Activated naive CD8-positive, alpha-beta T cell treated with anti-CD3 and anti-CD28 coated beads, Interleukin-2, amount 50 U/mL, for 24 hours (primary cell): ENCODE measurements at places on chromosomes 1 and 21.

DNA sequence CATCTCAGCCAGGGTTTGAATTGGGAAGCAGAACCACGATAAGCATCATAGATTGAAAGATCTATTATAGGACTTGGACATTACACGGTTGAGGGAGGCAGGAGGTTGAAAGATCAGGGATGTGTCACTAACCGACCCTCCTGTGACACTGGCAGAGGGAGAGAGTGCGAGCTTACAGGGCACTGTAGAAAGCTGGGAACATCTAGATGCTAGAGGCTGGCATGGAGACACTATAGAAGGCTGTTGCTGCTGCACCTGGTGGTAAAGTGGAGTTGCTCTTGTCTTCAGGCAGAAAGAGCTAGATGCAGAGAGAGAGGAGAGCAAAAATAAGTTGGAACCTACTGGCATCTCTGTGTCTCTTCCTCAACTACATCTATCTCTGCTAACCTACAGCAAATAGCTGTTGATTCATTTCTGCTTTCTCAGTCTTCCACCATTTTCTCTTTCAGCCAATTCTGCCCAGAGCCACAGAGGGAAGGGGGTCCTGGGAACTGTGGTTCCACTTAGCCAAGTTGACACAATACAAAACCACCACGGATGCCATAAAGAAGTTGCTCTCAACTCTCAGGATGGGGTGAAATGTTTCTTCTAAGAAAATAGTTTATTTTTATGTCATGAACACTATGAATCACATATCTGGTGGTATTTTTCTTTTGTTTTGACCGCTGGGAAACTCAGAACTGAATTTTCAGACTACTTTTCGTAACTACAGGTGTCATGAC lies 155.9 kb downstream of the ZNF281 start:
- DNase-seq: no peak

DNA sequence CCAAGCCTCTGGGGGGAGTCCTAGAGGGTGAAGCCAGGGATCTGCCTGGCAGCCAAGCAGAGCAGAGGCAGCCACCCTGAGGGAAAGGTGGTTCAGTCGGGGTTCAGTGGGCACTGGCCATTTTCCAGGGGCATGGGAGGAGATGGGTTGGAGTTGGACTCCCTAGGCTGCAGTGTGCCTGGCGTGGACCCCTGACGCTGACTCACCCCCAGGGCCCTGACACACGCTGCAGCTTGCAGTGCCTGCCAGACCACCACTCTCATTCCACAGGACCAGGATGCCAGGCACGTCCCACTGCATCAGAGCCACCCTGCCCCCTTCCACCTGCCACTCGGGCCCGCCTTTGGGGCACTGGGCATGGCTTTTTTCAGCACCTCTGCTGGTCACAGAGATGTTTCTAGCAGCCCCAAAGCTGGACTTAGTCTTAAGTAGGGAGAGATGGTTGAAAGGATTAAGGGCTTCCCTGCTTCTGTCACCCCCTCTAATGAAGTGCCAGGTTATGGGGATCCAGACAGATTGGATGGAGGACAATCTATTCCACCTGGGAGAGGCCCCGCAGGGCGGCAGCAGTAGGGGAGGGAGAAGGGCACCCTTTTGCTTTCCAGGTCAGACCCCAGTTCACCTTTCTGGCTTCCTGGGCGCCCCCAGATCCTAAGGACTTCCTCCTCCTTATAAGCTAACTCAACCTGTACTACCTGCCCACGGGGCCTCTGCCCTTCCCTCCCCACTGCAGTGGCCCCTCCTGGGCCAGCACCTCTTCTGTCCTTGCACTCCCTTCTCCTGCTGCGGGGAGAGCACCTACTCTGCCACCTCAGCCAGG lies 1.6 kb downstream of the SYT2 start:
- no peak for DNase-seq

DNA sequence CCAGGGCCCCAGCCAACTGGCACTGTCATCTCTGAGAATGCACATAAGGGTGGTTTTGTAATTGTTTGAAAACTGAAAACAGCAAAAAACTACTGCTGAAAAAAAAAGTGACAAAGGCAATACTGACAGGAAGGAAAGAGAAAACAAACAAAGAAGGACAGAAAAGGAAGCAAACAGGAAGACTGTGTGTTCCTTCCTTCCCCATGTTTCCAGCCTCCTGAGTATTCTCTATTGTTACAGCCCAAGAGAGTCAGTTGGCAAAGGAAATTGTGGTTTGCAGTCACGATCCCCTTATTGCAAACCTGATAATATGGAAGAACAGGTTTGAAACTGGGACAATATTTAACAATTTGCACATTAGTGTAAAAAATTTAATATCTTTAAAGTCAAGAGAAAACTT lies 1177.6 kb downstream of the PLA2G4A start:
- no peak for DNase-seq

DNA sequence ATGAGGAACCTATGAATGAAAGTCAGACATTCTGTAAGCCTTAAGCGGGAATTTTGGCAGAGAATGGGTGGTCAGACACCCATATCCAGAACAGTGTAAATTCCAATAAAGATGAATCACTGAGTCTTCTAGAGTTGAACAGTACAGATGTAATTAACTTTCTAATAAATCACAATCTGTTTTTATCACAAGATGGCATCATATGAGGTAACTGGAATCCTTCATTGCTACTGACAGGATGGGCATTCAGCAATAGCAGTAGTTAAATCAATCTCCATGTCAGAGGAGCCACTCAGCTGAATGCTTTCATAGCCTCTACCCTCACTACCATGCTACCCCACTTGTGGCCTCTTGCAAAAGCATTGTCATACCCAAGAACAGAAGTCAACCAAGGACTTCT lies 690.3 kb downstream of the AMY1C start:
- no peak for DNase-seq

DNA sequence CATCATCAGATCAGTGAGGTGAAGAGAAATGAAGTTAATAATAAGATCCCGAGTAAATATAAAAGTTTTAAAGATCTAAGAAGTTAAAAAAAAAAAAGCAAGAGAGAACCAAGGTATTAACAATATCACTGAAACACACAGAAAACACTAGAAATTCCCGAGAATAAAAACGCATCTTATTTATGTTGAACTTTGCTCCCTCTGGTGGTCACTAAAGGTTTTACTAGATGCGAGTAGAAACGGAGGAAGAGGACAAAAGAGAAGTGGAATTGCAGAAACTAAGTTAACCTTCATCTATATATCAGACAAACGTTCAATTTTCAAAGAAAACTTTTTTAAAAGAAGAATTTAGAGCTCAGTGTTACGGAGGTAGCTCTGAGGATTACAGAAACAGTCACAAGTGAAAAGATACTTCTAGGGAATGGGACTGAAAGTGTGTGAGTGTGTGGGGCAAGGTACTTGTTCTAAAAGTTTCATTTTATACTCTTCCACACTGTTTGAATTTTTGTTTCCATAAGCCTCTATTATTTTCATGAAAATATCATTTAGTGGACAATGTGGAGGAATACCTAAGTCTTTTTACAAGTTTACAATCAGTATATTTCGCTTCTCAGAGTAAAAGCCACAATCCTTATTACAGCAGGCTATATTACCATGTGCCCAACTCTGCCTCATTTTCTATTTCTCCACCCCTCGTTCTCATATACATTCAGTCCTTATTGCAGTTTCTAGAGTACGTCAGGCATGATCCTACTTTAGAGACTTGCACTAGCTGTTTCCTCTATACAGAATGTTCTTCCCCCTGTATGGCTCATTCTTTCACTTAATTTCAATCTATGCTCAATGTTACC lies 19.7 kb downstream of the ACBD6 start:
- no peak for DNase-seq

GRCh38 chr1:163176797-163177196 lies 25.9 kb downstream of the RGS5 start:
- no peak for DNase-seq

DNA sequence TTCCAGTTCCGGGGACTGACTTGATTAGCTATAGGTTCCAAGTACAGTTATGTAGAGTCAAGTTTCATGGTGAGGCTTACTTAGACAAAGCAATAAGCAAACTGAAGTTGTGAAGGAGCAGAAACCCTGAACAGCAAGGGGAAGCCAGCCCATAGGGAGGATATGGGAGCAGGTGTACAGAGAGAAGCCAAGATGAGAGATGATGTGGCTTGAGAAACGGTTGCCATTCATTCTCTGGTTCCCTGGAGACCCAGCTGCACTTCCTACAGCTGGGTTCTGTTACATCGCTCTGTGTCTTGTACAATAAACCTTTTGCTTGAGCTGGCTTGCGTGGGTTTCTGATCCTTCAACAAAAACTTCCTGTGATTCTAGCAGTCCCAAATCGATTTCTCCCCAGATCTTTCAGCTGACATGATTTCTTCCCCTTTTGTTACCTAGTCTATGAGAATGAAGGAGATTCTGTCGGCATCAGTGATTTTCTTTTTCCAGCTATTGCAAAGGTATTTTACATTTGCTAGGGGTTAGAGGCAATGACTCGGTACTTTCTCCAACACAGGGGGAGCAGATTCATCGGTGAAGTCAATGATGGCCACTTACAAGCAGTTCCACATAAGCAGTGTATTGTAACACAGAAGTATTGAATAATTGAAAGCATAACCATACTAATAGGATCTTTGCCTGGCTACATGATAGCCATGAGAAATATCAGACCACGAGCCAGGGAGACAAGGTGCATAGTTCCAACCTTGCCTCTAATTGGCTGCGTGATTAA lies 67.3 kb downstream of the URB2 start:
- DNase-seq: no peak

DNA sequence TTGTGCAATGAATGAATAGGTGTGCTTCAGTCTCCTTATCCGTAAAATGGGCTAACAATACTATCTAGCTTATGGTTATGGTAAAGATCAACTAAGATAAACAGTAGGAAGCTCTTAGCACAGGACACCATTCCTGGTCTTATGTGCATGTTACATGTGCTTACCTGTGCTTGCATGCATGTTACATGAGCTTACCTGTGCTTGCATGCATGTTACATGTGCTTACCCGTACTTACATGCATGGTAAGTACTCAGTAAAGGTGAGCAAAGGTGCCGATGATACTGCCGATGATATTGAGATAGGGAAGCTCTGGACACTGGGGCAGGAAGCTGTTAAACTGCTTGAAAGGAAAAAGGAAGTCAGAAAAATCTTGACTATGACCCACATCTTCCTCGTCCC lies 211.0 kb upstream of the USP24 start:
- DNase-seq: no peak

GRCh38 chr1:201503397-201504176 lies 3.3 kb downstream of the CSRP1 start:
- DNase-seq: no peak
